MCF 10A (cell line): ENCODE measurements at places on chromosomes 3 and 15.

GRCh38 chr3:69368129-69368741 is 17.7 kb downstream of the FRMD4B start:
- peak; percentile 41 for DNase-seq

- DNase-seq = no peak
These were observed 43.1 kb downstream of the FSTL1 start for GRCh38 chr3:120407508-120408287.

DNA sequence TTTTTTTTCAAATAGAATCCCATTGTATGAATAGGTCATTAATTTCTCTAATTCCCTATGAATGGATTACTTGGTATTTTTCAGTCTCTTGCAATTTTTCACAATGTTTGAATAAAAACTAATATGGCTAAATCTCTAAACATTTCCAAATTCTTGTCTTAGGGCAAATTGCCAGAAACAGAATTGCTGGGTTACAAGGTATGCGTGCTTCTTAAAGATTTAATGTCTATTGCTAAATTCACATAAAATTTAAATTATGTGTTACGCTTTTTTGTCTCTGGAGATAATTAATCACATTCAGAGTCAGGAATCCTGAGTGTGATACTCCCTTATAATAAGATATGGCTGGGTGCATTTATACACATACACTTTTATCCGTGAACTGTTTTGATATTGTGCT is 264.5 kb upstream of the TBL1XR1 start:
- DNase-seq = no peak

DNA sequence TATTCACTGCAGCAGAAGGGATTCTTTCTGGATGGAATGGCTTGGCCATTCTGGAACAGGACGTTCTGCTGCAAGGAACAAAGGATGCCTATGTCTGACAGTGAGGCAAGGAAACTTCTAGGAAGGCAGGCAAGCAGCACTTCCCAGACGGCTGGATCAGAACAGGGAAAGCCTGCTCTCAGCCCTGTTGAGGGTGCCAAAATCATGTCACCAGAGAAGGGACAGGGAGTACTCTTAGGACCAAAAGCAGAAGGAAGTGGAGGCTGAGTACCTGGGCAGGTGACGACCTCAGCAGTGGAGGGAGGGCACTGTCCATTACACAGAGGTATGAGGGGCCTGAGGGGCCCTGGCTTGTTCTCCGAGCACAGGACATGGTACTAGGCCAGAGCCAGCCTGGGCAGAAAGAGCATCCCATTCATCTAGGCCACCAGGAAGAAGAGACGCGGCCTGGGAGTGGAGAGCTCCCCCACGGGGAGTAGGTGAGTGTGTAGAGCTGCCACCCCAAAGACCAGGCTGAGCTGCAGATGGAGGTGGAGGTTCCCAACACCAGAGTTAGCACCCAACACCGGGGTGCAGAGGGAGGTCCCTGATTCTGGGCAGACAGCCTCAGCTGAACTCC is 9.6 kb downstream of the KLF15 start:
- no peak for DNase-seq

DNA sequence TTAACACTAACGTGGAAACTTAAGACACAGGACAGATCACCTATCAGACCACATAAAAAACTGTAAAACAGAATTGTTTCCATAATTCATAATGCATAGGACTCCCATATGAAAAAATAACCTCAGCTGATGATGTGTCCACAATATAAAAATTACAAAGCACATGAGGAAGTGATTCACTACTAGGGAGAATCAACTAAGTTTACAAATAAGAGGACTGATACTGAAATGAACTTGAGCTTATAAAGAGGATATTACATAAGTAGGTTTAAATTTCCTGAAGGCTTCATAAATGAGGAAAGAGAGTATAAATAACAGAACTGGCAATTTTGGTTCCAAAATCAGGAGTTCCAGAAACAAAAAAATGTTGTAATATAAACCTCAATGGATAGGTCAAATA is 111.9 kb downstream of the SAMMSON start:
- no peak for DNase-seq

DNA sequence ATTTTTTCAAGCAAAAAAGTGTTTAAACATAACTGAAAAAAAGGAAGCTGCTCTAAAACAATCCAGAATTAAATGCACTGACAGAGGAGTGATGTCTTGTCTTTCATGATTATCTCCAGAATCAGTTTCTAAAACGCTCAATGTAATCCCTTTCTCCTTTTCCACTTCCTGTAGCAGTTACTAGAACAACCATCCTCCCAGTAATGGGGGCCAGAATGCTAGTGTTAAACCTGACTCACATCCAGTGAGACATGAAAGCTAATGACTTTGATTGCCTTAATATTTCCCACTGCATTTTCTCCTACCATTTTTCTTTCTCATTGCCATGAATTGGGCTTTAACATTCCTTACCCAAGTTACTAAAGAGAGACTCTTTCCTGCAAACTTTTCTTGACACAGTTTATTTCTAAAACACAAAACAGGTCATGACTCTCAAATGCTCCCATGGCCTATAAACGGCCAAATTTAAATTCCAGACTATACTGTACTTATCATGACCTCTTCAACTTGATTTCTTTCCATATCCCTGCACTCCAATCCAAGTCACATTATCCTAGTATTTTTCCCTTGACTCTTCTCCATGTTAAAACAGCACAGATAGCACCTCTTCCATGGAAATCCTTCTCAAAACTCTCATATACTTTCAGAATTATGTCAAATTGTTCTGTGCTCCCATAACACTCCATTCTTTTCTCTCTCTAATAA is 341.4 kb downstream of the NAALADL2 start:
- no peak for DNase-seq

- no peak for DNase-seq
These were observed 245.3 kb upstream of the P2RY1 start for GRCh38 chr3:152589644-152590043.

DNA sequence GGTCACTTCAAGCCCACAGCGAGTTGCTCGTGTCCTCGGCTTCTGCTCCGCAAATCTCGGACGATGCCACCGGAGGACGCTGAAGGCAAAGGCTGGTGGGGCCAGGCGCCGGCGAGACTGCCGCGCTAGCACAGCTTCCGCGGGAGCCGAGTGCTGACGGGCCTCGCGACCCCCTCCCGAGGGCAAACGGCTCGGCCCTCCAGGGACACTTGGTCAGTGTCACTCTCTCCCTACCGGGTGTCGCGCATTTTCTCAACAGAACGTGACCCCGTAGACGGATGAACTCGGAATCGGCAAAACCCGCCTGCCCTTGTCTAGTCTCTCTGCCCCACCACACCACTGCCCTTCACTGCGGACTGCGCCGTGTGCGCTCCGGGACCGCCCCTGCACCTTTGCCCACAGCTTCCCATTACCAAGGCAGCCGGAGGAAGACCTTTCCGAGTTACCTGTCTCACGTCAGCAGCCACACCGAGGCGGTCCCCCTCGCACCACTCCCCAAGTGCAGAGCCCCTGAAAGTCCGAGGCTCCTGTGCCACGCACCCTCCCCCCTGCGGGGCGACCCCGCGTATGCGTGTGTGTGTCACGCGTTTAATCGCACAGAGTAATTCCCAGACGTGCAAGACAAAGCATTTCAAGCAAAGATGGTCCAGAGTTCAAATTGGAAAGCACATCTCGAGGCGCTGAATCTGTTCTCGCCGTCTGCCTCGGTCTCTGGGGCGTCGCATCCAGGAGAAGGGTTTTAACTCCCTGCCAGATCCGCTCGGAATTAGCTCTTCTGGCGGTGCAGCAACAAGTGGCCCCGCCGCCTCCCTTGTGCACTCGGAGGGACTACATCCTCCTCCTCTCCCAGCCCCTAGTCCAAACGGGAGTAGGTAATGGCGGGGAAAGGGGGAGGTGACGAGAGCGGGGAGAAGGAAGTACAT is 245.0 kb upstream of the TOPAZ1 start:
- peak; percentile 63 for DNase-seq

- no peak for DNase-seq
These were observed 12.0 kb upstream of the LINGO1 start for GRCh38 chr15:77644543-77645247.

- no peak for DNase-seq
These were observed 90.5 kb downstream of the SH3GL3 start for GRCh38 chr15:83537606-83538005.

GRCh38 chr3:16385151-16385550 is 120.1 kb downstream of the OXNAD1 start:
- no peak for DNase-seq

GRCh38 chr15:56869573-56869972 is 48.9 kb upstream of the TCF12 start:
- peak; percentile 52 for DNase-seq

- no peak for DNase-seq
These were observed 103.4 kb upstream of the MELTF start for GRCh38 chr3:197132916-197133530.

- DNase-seq = no peak
These were observed 184.8 kb downstream of the LSAMP start for GRCh38 chr3:116260491-116260890.

GRCh38 chr3:167913219-167913835 is 177.8 kb downstream of the SERPINI1 start:
- DNase-seq = peak; percentile 43

GRCh38 chr15:65361708-65362459 is 15.9 kb downstream of the IGDCC3 start:
- no peak for DNase-seq

DNA sequence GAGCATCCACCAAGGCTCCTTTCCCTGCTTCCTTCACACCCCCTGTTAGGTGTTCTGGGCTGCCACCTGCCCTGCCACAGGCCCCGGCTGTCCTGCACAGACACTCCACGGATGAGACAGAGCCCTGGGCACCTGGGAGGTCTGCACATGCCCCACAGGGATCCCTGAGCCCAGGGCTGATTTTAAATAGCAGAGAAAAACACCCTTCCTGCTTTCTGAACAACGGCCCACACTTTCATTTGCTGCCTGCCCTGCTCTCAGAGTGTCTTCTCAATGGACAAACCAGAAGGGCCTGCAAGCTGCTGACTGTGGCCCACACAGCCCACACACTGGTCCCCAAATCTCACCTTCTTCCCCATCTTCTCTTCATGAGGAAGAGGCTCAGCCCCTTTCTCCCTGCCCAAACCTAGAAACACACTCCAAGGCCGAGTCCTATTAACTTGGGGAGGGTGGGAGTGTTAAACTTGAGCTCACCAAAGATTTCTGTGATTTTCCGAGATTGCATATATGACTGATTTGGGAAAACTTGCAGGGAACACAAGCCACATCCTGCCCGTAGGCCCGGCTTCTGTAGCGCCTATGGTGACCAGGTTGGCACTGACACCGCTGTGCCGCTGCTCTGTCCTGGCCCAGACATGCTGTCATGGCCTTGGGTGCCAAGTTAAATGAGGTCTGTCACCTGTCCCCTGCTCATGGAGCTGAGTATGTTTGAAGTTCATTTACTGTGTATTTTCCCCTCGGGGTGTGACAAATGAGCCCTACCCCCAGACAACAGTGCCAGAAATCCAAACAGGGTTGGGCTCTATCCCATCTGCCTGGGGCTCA is 47.2 kb upstream of the KLF13 start:
- no peak for DNase-seq

DNA sequence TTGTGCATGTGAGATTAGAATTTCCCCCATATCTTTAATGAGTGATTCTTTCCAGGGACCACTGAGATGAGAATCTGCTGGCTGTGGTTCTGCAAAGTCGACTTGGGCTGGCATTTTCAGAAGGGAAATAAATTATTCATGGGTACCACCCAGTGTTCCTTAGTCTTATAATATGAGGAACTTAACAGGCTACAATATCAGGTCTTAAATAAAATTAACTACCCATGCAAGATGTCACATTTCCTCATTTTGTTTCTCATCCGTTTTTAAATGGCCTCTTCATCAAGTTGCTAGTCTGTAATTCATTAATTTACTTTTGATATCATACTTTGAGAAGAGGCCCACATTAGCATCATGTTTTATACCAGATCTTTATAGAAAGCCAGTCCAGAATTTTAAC is 58.3 kb upstream of the SKOR1 start:
- no peak for DNase-seq

GRCh38 chr3:23696842-23697241 is 108.9 kb upstream of the UBE2E1 start:
- peak; percentile 21 for DNase-seq

- DNase-seq = peak; percentile 45
These were observed 31.5 kb upstream of the TM4SF4 start for GRCh38 chr3:149442851-149443544.
